Astrocyte (in vitro differentiated cells and primary cell): ENCODE measurements at places on chromosomes 7 and 10. TPM values are rescaled to one million over a fixed set of nuclear protein-coding genes. Genes with fewer than 3 reads are reported as not detected.

ABCB1 gene
- total RNA-seq = 0.79 and 1.8 TPM in 2 replicates

CTTNBP2 gene
- total RNA-seq = 3.5 and 4.9 TPM in 2 replicates

BAG3 gene
- total RNA-seq = 68.4 and 71.6 TPM in 2 replicates

PRF1 gene
- total RNA-seq = 0.14 and 0.16 TPM in 2 replicates

MYOF gene
- 299 and 306 TPM in 2 replicates for total RNA-seq

DLX5 gene
- 1.3 and 1.9 TPM in 2 replicates for total RNA-seq

GRCh38 chr7:68146983-68147382 is 1150.3 kb downstream of the TYW1 start:
- H3K4me1 ChIP-seq = no peaks in the 10 kb centered on the region
- no peak overlapping the region for H3K27ac ChIP-seq
- no peak for DNase-seq

GRCh38 chr10:84312816-84313215 is 15.6 kb upstream of the CCSER2 start:
- DNase-seq = no peak
- no peak overlapping the region for H3K27ac ChIP-seq
- H3K36me3 ChIP-seq = no peaks in the 10 kb centered on the region
- no peak overlapping the region for H3K4me3 ChIP-seq
- H3K4me1 ChIP-seq = peaks cover 31% of the 10 kb centered on the region
- no peaks in the 10 kb centered on the region for H3K27me3 ChIP-seq

GRCh38 chr10:66964946-66965345 is 39.1 kb downstream of the LRRTM3 start:
- DNase-seq = no peak
- H3K36me3 ChIP-seq = no peaks in the 10 kb centered on the region
- no peaks in the 10 kb centered on the region for H3K27me3 ChIP-seq

GRCh38 chr7:29878081-29878688 is 71.9 kb downstream of the WIPF3 start:
- peaks cover 9% of the 10 kb centered on the region for H3K27me3 ChIP-seq
- H3K4me1 ChIP-seq = no peaks in the 10 kb centered on the region
- peak; percentile 12 for DNase-seq
- H3K4me3 ChIP-seq = no peak overlapping the region

GRCh38 chr7:98531717-98532116 is 85.4 kb upstream of the NPTX2 start:
- H3K27ac ChIP-seq = no peak overlapping the region
- no peaks in the 10 kb centered on the region for H3K4me1 ChIP-seq
- H3K36me3 ChIP-seq = no peaks in the 10 kb centered on the region
- no peak overlapping the region for H3K4me3 ChIP-seq

- H3K4me3 ChIP-seq = no peak overlapping the region
- peaks cover 25% of the 10 kb centered on the region for H3K4me1 ChIP-seq
- H3K27ac ChIP-seq = peak overlapping the region; percentile 55
- H3K36me3 ChIP-seq = no peaks in the 10 kb centered on the region
Observed at GRCh38 chr7:82527851-82528250, 84.3 kb upstream of the CACNA2D1 start.

- H3K4me1 ChIP-seq = peaks cover 31% of the 10 kb centered on the region
- DNase-seq = peak; percentile 73
- H3K4me3 ChIP-seq = no peak overlapping the region
- H3K36me3 ChIP-seq = no peaks in the 10 kb centered on the region
- H3K27me3 ChIP-seq = no peaks in the 10 kb centered on the region
Observed at GRCh38 chr10:22681783-22682183, 32.6 kb downstream of the PIP4K2A start.

DNA sequence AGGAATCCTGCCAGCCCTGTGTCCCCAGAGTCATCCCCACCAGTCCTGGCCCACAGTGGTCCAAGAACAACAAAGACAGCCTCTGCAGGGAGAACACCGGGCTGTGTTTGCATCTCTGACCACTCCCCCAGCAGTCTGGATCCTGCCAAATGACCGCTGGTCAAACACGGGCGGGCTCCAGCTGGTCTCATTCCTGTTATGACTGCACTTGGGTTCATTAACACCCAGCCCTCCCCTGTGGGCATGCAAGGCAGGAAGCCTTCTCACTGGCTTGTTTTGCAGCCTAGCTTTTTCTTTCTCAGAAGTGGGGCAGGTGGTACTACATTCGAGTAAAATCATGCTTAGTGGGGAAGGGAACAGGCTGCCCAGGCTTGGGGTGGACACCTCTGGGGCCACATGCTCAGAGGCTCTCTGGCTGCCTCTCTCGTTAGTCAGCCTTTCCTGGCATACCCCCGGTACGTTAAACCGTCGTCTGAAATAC is 190.0 kb downstream of the PLXNA4 start:
- H3K36me3 ChIP-seq = no peaks in the 10 kb centered on the region
- DNase-seq = peak; percentile 66
- peaks cover 22% of the 10 kb centered on the region for H3K4me1 ChIP-seq
- peaks cover 3% of the 10 kb centered on the region for H3K27me3 ChIP-seq
- no peak overlapping the region for H3K27ac ChIP-seq
- H3K4me3 ChIP-seq = no peak overlapping the region

GRCh38 chr10:50404021-50404773 is 152.9 kb upstream of the ASAH2 start:
- H3K4me1 ChIP-seq = no peaks in the 10 kb centered on the region
- no peak overlapping the region for H3K4me3 ChIP-seq
- no peaks in the 10 kb centered on the region for H3K27me3 ChIP-seq
- no peak for DNase-seq
- H3K36me3 ChIP-seq = no peaks in the 10 kb centered on the region

- DNase-seq = peak; percentile 54
- H3K27me3 ChIP-seq = no peaks in the 10 kb centered on the region
- no peaks in the 10 kb centered on the region for H3K36me3 ChIP-seq
- H3K4me1 ChIP-seq = no peaks in the 10 kb centered on the region
- no peak overlapping the region for H3K4me3 ChIP-seq
- H3K27ac ChIP-seq = no peak overlapping the region
Observed at GRCh38 chr7:81949306-81949705, 179.5 kb upstream of the HGF start.

DNA sequence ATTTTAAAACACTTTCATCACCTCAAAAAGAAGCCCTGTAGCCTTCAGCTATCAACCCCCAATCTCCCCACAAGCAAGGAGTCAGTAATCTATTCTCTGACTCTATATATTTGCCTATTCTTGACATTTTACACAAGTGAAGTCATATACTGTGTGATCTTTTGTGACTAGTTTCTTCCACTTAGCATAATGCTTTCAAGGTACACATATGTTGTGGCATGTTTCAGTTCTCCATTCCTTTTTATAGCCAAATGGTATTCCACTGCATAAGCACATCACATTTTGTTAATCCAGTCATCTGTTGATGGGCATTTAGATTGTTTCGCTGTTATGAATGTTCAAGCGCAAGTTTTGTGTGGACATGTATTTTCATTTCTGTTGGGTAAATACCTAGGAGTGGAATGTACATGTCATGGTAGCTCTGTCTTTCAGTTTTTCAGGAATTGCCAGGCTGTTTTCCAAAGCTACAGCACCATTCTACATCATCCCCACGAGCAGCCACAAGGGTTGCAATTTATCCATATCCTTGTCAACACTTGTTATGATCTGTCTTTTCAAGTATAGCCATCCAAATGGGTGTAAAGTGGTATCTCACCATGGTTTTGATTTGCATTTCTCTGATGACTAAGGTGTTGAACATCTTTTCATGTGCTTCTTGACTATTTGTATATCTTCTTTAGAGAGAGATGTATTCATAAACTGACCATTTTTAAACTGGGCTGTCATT is 405.6 kb downstream of the KCNMA1 start:
- H3K27me3 ChIP-seq = no peaks in the 10 kb centered on the region
- H3K27ac ChIP-seq = no peak overlapping the region
- peaks cover 10% of the 10 kb centered on the region for H3K4me1 ChIP-seq
- no peaks in the 10 kb centered on the region for H3K36me3 ChIP-seq
- no peak overlapping the region for H3K4me3 ChIP-seq

DNA sequence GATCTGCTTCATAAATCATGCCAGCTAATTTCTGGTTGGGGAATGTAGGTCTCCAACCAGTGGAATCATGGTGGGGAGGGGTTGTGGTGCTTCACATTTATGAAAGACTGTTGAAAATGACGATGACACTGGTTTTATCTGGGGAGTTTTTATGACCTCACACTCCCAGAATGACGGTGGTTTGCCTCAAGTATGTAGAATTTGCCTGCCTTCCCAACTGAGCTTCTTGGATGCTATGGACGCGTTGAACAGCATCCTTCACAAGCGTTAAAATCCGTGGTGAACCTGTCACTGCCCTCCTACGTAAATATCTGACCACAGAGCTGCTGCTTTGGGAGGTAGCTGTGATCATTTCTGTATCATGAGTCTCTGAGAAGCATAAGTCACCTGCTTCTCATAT is 3.3 kb downstream of the INSYN2A start:
- no peak overlapping the region for H3K4me3 ChIP-seq
- H3K4me1 ChIP-seq = peaks cover 16% of the 10 kb centered on the region
- H3K27me3 ChIP-seq = no peaks in the 10 kb centered on the region
- no peaks in the 10 kb centered on the region for H3K36me3 ChIP-seq
- H3K27ac ChIP-seq = no peak overlapping the region

DNA sequence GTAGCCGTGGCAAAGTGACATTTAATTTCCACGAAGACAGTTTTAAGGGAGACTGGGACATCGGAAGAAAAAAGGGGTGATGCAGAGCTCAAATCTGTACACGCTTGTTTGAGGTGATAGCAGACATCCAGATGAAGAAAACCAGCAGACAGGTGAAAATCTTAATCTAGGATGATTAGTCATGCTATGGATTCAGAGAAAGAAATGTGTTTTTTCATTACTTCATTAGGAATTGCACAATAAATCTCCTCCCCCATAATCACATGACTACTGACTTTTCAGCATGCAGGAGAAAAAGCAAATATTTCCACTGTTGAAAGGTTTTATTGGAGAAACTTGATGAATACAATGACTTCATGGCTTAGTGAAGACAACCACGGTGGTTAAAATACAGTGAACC is 2.5 kb downstream of the NUDT5 start:
- H3K27me3 ChIP-seq = no peaks in the 10 kb centered on the region
- no peaks in the 10 kb centered on the region for H3K36me3 ChIP-seq
- peaks cover 8% of the 10 kb centered on the region for H3K4me1 ChIP-seq
- DNase-seq = peak; percentile 46

- peaks cover 26% of the 10 kb centered on the region for H3K27me3 ChIP-seq
- no peaks in the 10 kb centered on the region for H3K4me1 ChIP-seq
- H3K36me3 ChIP-seq = no peaks in the 10 kb centered on the region
- H3K4me3 ChIP-seq = no peak overlapping the region
- no peak overlapping the region for H3K27ac ChIP-seq
Observed at GRCh38 chr7:28442540-28443420, 30.5 kb downstream of the CREB5 start.

DNA sequence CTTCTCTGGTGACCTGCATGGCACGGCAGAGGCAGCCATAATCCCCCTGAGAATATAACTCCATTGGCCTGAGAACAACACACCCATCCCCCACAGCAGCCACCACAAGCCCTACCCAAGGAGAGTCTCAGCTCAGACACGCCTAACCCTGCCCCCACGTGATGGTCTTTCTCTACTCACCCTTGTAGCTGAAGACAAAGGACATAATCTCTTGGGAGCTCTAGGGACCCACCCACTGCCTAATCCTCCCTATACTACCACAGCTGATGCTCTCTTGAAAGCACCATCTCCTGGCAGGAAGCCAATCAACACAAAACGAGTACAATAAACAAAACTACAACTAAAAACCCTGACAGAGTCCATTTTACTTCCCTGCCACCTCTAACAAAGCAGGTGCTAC is 30.7 kb upstream of the HPSE2 start:
- no peak for DNase-seq
- H3K4me1 ChIP-seq = no peaks in the 10 kb centered on the region
- no peak overlapping the region for H3K27ac ChIP-seq
- H3K36me3 ChIP-seq = no peaks in the 10 kb centered on the region
- H3K4me3 ChIP-seq = no peak overlapping the region
- no peaks in the 10 kb centered on the region for H3K27me3 ChIP-seq

GRCh38 chr10:18880530-18880929 is 168.1 kb upstream of the MALRD1 start:
- DNase-seq = no peak
- H3K36me3 ChIP-seq = no peaks in the 10 kb centered on the region
- no peak overlapping the region for H3K27ac ChIP-seq
- H3K27me3 ChIP-seq = no peaks in the 10 kb centered on the region
